NCI-H226 (cell line): ENCODE measurements at places on chromosomes 7 and 10.

DNA sequence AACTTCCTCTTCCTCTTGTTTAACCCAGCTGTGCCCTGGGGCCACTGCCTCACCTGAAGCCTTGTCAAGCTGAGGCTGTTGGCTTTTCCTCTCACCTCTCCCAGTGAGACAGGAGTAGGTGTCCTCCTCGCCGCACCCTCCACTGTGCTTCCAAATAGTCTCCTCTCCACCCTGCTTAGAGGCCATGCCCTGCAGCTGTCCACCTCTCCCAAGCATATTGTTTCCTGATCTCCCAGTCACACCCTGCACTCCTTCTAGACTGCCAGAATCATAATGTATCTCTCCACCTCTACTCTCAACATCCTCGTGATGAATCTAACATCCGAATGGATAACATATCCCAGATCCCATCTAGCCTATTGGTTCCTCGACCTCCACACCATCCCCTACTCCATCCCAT is 196.3 kb upstream of the GHITM start:
- DNase-seq: no peak

GRCh38 chr7:26567266-26567665 is 275.6 kb downstream of the SNX10 start:
- no peak for DNase-seq

DNA sequence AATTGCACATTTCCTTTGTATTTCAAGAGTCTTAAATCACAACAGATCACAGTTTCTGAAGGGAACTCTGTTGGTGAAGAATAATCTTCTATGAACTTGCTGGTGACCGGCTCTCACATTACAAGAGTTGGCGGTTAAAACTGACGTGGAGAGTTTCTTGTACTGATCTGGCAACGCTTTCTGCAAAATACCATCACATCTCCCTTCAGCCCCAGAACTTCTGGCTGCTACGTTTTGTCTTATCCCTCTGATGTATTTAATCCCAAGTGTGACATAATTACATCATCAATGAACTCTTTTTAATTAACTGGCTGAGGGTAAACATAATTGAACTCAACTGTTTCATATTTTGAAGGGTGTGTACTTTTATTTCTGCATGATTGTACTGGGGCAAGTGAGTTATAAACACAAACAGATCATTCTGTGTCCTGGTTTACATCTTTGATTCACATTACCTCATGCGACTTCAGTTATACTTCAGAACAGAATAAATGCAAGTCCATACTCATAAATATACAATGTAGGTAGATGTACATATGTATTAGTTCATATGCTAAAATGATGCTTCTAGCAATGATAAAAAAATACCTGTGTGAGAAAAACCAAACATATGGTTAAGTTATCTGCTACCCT is 105.1 kb upstream of the NPVF start:
- no peak for DNase-seq

DNA sequence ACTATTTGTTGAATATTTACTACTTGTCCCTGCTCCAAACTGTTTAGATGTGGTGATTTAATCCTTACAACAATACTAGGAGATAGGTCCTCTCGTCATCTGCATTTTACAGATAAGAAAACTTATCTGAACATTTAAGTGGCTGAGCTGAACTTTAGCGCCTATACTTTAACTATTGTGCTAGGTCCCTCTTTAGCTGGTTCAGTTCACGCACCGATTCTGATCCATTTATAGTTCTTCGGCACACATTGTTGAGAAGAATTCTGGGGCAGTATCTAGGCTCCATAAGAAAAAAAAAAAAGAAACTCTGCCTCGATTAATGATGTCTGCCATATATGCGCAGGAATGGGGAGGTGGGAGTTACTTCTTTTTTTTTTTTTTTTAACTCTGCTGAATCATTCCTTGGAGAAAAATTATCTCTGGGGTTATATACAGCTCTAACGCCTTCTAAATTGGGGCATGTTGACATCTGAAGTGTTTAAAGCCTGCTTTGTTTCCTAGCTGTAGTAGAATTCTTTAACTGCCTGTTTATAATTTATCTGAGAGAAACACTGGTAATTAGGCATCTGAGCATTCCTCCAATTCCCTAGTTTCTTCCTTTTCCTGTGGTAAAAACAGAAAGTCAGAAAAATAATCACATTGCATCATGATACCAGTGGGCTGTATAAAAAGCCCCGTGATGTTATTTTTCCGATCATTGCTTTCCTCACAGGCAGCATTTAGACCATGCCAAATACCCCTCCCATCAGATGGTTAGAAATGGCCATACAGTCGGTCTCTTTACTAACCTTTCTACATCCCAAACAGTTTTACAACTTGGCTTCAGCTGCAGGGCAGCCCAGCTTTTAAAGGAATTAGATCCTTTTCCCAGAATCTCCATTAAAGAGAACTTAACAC is 98.5 kb upstream of the KDM7A start:
- DNase-seq: no peak

DNA sequence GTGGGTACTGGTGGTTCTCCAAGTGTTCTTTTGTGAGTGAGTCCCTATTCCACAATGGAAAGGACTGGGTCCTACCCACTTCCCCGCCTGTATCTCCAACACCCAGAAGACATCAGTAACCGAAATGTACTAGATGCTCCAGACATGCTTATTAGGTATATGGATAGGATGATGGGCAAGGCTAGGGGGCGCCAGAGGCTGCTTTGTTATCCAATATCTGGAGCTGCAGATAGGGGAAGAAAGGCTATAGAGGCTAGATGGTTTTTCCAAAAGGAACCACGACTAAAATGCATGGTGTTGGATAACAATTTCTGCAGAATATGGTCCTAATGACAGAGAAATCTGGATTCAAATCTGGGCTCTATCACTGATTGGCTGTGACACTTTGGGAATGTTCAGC is 56.2 kb upstream of the TM9SF3 start:
- peak; percentile 11 for DNase-seq

DNA sequence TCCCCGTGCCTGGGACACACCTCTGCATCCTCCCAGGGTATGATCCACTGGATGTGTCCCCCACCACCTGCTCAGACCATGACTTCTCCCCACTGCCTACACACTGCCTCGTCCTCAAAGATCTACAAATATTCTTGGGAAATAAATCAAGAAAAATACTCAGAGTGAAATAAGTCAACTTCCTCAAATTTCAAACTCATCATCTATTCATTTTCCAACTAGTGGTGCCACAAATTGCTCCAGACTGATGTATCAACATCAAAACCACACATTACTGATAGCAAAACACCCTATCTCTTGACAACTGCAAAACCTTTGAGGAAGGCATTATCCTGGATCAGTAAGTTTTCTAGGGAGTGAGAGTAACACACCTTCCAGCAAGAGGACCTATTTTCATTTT is 87.7 kb downstream of the GRB10 start:
- no peak for DNase-seq

DNA sequence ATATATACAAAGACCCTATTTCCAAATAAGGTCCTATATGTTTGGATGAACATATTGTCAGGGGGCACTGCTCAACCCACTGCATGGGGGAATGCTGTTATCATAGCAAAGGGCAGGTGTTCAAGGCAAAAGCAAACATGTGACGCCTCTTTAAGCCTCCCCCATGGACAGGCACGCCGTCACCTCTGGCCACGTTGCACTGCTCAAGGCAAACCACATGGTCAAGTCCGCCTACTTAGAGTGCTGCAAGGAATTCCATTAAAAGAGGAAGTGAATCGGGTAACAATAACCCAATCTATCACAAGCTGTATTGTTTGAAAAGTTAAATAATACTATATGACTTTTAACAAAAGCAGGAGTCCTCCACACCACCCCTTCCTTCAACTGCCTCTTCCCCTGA is 8.8 kb upstream of the CALD1 start:
- no peak for DNase-seq

DNA sequence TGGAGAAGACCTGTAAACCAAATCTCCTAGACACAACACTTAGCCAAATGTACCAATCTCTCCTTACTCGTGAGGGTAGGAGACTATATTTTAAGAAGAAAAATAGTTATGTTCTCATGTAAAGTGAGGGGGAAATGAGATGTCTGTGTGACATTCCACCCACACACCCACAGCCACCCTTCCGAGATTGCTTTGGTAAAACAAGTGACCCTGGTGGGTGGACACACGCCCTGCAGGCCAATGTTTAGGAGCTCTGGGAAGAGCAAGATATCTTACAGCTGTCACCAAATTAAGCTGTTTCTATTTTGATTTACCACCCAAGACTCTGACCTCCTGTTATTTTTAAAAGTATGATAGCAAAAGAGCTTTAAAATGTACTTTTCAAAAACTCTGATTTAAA is 147.2 kb upstream of the PFKP start:
- DNase-seq: no peak
